Neural progenitor cell (in vitro differentiated cells): ENCODE measurements at places on chromosomes 1 and 21.

DNA sequence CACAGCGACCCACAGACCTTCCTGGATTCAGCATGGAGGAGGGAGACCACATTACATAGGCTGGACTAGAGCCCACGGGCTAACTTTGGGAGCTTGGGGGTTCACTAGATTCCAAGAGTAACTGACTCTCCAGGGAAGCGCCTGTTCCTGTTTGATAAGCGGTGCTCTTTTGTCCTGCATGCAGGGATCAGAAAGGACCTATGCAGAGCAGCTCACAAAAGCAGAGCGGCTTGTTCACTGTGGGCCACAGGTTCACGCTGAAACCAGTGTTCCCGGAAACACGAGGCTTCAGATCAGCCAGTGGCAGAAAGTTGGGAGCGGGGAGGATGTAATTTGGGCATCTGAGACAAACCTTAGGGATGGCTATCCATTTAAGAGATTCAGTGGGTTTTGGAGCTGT is 403.9 kb downstream of the PCP4 start:
- peak; percentile 54 for DNase-seq

DNA sequence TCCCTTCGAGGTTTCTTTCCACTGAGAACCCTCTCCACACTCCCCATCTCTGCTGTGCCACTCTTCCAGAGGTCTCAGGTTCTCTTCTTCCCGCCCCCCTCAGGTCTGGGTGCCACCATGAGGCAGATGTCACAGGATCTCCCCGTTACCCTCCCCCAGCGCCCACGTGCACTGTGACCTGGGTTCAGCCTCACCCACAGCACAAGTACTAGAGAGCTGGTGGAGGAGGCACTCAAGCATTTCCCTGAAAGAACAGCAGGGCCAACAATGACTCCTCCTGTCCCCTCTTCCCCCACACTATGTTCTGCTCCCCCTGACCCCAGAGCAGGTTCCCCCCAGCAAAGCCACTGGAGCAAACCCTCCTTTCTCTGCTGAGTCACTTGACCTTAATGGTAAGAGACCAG is 14.3 kb downstream of the PLEKHA6 start:
- DNase-seq, result no peak

DNA sequence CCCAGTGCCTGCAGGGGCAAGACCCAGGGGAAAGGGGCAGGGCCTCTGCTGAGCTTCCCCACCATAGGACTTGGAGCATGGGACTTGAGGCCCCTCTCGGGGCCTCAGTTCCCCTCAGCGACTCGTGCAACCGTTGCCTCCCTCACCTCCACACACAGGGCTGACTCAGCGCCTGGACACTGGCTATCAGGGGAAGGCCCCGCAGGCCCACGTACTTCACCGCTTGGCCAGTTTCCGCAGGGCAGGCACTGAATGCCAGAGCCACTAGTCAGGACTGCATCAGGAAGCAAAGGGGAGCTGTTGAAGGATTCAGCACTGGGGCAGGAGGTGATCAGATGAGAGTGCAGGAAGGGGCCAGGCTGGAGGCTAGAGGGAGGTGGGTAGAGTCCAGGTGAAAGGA is 15.5 kb upstream of the FAM131C start:
- DNase-seq, result no peak

GRCh38 chr1:113991467-113991997 is 12.3 kb downstream of the OLFML3 start:
- DNase-seq, result no peak

- DNase-seq, result peak; percentile 45
Observed at GRCh38 chr1:31739346-31739745, 24.8 kb downstream of the ADGRB2 start.

GRCh38 chr1:104467590-104467989 is 717.9 kb downstream of the AMY1C start:
- no peak for DNase-seq

GRCh38 chr1:147800804-147801203 is 40.4 kb upstream of the GJA5 start:
- DNase-seq, result no peak

DNA sequence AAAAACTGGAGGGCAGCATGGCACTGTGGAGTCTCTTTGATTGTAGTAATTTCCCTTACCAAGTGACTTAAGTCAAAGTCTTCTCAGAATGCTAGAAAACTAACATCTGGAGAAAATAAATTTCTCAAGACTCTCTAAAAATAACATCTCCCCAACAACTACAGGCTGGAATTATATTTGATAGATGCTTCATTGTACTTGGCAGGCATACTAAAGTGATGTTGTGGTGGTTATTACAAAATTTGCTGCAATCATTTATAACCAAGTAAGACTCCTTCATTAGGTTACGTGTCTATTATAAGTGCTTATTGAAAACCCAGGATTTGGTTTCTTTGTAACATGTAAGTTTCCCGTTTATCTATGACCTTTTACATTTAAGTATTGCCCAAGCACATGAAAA is 132.9 kb upstream of the NRIP1 start:
- DNase-seq, result no peak

DNA sequence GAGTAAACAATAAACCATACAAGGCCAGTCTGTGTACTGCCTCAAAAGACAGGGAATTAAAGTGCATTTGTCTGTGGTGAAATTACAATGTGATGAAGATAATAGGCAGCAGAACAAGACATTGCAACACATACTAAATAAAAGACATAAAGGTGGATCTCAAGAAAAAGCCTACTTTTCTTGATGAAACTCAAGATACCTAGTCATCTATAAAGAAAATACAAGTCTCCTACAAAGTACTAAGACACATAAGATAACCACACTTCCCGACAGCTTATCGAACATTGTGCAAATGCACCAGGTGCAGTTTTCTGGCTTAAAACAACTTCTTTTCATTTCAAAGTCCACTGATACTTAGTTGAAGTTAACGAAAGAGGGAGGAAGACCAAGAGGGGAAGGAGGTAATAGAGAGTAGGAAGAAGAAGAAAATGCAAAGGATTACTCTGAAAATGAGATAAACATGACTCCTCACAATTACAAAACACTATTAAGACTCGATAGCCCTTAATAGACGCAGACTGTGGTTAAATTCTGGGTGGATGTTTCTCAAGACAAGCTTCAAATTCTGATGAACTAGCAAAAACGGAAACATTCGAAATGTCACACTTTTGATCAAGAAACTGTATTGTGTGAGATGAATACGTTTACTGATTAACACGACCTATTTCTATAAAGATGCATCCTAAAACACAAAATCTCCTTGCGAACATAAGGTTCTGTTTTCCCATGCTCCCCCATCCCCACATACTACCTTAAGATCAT is 2.0 kb downstream of the HNRNPR start:
- DNase-seq, result no peak

DNA sequence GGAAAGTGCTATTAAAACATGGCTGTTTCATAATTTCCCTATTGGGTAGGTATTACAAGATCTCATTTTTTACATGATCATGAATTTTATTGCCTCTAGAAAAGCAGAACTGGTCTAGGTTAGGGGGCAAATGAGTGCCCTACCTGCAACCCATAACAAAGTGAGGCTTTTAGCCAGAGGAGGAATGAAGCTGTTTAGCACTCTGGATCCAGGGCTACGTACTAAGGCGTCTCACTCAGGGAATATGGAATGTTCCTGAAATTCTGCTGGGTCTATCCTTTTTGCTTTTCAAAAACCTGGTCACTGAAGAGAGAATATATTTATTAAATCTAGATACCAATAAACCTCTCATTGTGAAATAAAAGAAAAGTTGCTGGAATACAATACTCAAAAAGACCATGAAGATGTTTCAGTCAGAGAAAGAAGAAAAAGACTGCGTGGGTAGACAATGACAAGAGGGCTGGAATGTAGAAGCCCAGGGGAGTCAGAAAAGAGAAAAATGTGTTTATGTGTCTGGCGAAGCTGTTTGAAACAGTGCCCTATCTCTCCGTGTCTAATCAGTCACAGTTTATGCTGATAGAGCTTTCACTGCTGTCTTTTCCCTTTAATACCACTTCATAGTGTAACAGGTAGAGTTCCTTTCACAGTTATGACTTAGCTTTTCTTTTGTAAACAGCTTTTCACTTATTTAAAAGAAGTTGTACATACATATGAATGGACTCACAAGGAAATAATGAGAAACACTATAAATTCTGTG is 25.0 kb upstream of the SYDE2 start:
- DNase-seq, result no peak

DNA sequence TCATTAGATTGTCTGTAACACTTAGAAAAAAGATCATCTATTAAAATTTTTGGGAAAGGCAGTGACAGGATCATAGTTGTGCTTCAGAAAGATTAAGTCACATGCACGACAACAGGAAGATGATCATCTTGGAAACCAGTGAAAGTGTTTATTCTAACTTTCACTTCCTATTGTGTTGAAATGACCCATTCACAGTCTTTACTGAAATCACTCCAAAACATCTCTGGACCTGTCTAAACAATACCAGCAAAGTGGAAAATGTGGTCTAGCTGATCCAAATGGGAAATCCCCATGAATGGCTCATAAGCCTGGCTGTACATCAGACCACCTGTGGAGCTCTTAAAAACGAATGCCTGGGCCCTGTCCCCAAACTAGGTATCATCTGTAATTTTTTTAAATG is 111.1 kb upstream of the ETV3 start:
- DNase-seq, result no peak

GRCh38 chr1:80909172-80909784 is 891.5 kb upstream of the ADGRL2 start:
- DNase-seq, result no peak

- DNase-seq, result peak; percentile 5
Observed at GRCh38 chr1:79005945-79006344, 585 bp downstream of the ADGRL4 start.

- no peak for DNase-seq
Observed at GRCh38 chr1:176998183-176998795, 166.2 kb downstream of the ASTN1 start.

DNA sequence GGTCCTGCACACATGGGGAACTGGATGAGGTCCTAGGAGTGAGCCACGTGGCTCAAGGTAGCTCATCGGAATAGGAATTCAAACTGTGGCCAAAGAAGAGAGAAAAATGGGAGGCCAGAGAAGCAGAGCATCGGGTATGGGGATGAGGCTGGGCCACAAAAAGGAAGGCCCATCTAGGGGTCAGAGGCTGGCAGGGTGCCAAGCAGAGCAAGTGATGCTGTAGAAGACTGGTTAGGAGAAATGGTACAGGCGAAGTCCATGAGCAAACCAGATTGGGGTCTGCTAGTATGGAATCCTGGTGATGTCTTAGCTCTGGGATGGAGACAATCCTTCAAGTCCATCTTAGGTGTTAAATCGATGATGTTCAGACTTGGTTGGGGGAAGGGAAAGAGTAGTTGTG is 68.0 kb downstream of the TEX35 start:
- DNase-seq, result no peak

GRCh38 chr1:215720126-215720525 is 153.0 kb downstream of the KCTD3 start:
- DNase-seq, result no peak

DNA sequence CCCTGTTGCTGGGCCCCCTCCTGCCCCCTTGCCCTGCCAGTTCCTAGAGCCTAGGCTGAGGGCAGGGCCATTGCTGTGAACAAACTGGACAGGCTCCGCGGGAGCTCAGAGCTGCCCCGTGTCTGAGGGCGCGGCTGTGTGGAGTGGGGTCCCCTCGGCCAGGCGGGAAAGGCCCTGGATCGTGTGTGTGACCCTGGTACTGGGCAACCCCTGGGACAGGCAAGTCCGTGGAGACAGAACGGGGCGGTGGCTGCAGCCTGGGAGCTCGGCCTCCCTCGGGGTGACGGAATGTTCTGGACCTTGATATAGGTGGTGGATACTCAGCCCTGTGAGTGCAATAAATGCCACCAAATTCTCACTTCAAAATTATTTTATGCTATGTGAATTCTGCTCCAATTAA is 27.7 kb upstream of the C1orf159 start:
- no peak for DNase-seq

DNA sequence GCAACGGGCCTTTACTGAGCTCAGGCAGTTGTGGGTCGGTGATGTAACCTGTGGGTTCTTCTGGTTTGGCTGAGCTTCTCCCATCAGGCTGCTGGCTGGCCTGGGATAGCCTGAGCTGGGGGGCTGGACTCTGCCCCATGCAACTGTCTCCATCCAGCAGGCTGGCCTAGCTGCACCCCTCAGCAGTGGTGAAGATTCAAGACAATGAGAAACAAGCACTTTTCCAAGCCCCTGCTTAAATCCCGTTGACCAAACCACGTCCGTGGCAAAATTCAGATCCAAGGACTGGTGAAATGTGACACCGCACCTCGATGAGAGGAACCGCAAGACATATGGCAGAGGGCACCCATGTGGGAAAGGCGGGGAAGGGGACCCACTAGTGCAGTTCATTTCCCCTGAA is 25.6 kb downstream of the PRSS38 start:
- DNase-seq, result no peak

GRCh38 chr1:193613041-193613440 is 426.6 kb upstream of the B3GALT2 start:
- DNase-seq, result no peak

DNA sequence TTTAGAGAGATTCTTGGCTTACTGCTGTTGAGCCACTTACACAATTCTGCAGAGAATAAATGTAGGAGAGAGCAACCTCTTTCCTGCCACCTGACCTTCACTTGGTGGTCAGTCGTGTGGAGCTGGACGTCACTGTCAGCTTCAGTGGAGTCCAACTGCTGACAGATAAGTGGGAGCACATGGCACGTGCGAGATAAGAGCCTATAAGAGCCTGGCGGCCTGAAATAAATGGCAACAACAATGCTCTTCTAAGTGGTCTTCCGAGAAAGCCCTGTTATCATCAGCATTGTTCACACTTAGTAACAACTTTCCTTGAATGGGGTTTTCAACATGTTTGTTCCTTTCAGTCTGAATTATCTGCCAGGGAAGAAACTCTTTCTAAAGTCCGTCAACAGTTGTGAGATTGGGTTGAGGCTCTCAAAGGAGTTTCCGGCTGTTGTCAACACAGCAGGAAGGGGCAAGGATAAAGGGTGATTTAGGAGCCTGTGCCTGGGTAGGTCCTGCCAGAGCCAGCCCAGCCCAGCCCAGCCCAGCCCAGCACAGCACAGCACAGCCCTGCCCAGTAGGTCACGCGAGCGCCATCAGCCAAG is 57.2 kb upstream of the RUNX1 start:
- no peak for DNase-seq

GRCh38 chr1:232891071-232891470 is 59.3 kb upstream of the NTPCR start:
- no peak for DNase-seq

- no peak for DNase-seq
Observed at GRCh38 chr1:197081117-197081753, 14.2 kb upstream of the F13B start.

- no peak for DNase-seq
Observed at GRCh38 chr1:37483785-37484184, 9.4 kb downstream of the ZC3H12A start.

- no peak for DNase-seq
Observed at GRCh38 chr1:177384461-177384860, 213.7 kb downstream of the BRINP2 start.

DNA sequence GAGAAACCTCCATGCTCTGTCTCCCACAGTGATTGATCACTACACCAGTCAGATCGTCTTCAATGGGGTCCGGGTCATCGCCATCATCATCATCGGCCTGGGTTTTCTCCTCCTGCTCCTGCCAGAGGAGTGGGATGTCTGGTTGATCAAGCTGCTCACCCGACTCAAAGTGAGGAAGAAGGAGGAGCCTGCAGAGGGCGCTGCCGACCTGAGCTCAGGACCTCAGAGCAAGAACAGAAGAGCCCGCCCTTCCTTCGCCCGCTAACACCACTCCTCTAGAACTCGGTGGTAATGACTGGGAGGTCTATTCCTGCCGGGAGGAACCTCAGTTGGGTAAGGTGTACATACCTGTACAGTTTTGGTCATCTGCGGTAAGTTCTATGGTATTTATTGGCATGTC is 50.3 kb upstream of the COA6 start:
- peak; percentile 81 for DNase-seq
